Activated CD4-positive, alpha-beta memory T cell treated with anti-CD3 and anti-CD28 coated beads for 36 hours (primary cell): ENCODE measurements at places on chromosomes 7 and 10.

DNA sequence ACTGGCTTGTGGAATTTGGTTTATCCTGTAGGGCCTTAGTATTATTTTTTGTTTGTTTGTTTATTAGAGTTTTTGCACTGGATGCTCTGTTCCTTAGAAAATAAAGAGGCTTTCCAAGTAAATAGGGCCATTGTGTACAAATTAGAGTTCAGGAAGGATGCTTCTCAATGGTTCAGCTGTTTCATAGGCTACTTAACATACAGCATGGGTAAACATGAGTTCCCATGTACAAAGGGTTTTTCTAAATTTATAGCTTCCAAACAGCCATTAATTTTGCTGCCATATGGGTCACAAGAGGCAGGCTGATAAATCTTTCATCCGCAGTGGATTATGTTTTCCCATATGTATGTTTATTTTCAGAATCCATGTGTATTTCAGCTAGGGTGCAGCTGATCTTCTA is 121.6 kb upstream of the WDR11 start:
- no peak for DNase-seq

DNA sequence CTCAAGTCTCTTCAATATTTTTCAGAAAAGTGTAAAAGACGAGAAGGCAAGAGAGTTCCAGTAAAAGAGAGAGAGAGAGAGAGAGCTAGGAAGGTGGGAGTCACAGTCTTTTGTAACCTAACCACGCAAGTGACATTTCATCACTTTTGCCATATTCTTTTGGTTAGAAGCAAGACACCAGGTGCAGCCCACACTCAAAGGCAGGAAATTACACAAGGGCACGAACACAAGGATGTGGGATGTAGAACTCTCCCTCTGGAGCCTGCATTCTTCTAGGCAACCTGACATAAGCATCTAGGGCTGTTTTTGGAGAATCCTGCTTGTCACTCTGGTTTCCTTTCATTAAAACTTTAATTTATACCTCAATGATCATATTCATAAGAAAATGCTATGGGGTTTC is 1213.1 kb downstream of the DNAJB9 start:
- DNase-seq: no peak

DNA sequence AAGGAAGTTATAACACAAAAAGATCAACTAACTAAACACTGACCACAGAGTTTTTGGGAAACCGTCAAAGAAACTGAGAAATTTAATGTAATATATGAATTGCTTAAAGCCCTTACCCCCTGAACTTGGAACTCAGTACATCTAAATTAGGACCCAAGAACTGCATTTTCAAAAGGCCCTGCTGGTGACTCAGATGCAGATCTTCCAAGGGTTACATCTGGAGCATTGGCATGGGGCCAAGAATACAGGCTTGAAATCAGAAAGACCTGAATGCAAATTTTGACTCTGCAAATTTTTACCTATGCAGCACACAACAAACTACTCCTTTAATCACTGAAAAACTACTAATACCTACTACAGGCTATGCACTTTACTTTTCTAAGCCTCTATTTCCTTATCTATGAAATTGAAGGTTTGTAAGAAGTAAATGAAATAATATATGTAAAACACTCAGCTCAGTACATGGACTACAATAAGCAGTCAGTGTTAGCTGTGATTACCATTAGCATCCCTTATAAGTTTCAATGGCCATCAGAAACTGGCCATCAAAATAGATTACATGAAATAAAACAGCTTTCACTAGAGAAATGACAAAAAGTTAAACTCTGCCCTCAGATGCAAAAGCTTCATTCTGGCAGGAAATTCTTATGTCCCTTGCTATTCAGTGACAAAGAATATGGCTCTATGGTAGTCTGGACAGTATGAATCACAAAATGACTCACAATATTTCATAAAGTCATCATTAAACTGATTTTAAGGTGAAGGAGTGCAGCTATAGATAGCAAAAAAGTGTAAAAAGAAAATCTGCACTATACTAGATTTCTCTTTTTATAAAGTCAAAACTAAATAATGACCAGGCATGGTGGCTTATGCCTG is 43.6 kb downstream of the NSUN6 start:
- DNase-seq: no peak

GRCh38 chr10:112758961-112759360 is 191.1 kb upstream of the TCF7L2 start:
- no peak for DNase-seq

GRCh38 chr10:21993360-21994001 is 10.0 kb downstream of the DNAJC1 start:
- DNase-seq: no peak

DNA sequence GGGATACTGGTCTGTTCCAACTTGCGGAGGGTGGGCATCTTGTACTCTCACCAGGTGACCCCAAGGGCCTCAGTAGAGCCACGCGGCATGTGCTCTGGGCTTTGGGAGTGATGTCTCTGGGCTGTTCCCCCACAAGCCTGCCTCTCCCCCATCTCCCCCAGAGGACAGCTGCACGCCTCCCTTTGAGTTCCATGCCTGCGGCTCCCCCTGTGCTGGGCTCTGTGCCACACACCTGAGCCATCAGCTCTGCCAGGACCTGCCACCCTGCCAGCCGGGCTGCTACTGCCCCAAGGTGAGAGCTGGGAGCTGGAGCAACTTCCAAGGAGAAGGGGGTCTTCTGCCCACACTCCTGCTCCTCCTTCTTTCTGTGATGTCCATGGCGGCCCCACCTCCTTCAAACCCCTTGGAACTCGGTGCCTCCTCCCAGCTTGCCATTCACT is 15.0 kb upstream of the ZNF862 start:
- no peak for DNase-seq

- no peak for DNase-seq
Observed at GRCh38 chr10:48496831-48497779, 107.8 kb downstream of the ARHGAP22 start.

- DNase-seq: no peak
Observed at GRCh38 chr7:30694218-30694745, 12.0 kb upstream of the CRHR2 start.

DNA sequence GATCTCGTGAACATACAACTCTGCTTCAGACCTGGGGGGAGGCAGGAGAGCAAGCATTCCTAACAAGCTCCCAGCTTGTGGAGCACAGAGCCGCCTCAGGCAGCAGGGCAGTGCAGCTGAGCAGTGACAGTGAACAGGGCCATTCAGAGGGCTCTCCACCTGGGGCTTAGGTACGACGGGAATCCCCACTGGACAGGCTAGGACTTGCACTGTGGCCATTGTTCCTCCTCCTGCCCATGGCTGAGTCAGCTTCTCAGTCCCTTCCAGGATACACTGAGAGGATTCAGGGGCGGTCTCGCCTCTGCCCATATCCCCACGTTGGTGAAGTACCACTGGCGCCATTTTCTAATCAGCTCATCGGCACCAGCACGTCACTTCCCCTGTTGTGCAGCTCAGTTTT is 71.1 kb downstream of the FIGNL1 start:
- DNase-seq: no peak

GRCh38 chr7:64849250-64849923 is 53.7 kb upstream of the ZNF273 start:
- DNase-seq: no peak

GRCh38 chr7:83355143-83355542 is 192.5 kb upstream of the PCLO start:
- no peak for DNase-seq

DNA sequence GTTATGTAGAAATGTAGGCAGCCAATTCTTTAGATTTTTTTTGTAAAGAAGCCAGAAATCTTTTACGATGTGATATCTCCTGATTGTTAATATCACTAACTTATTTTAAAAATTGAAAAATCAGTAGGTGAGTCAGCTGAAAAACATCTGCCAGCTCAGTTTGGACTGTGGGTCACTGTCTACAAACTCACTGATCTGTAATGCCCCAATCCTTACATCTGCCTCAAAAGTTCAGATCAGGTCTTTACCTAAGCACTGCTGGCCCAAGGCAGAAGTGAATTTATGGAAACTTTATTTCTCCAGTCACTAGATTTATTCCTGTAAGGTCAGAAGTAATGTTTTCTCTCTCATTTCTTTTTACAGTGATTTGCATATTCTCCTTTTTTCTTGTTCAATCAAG is 31.0 kb upstream of the FAM13C start:
- no peak for DNase-seq

DNA sequence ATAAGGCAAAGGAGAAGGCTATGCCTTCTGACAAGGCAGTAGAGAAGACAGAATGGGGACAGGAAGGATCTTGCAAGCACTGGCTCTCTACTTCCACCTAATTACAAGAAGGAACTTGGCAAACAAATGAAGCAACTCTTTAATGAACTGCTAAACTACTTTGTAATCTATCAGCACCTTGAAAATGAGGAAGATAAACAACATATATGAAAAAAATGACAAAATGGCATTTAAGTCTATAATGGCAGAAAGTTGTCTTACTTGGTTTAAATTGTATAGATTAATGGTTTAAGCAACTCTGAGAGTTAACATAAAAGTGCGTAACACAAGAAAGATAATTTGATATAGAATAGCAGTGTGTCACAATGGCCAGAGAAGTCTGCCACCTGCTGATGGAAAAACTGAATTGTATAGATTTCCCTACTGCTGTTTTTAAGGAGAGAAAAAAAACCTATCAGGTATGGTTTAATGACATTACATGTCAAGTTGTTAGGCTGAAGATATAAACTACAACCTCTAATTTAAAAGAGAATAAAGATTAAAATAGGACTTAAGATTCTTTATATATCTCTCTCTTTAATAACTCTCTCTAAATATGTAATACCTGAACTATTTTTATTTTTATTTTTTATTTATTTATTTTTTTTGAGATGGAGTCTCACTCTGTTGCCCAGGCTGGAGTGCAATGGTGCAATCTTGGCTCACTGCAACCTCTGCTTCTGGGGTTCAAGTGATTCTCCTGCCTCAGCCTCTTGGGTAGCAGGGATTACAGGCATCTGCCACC is 11.8 kb downstream of the NT5C3A start:
- no peak for DNase-seq

- DNase-seq: no peak
Observed at GRCh38 chr7:154914308-154914995, 88.5 kb downstream of the PAXIP1 start.

DNA sequence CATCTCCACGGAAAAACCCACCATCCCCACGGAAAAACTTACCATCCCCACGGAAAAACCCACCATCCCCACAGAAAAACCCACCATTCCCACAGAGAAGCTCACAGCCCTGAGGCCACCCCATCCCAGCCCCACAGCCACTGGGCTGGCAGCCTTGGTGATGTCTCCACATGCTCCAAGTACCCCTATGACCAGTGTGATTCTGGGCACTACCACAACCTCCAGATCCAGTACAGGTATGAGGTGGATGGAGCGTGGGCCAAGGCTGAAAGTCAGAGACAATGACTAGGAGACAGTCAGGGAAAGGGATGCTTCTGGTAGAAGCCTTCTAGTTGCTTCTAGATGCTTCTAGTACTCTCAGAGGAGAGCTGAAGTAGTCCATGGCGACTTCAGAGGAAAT is 19.6 kb downstream of the ZAN start:
- DNase-seq: peak; percentile 15

DNA sequence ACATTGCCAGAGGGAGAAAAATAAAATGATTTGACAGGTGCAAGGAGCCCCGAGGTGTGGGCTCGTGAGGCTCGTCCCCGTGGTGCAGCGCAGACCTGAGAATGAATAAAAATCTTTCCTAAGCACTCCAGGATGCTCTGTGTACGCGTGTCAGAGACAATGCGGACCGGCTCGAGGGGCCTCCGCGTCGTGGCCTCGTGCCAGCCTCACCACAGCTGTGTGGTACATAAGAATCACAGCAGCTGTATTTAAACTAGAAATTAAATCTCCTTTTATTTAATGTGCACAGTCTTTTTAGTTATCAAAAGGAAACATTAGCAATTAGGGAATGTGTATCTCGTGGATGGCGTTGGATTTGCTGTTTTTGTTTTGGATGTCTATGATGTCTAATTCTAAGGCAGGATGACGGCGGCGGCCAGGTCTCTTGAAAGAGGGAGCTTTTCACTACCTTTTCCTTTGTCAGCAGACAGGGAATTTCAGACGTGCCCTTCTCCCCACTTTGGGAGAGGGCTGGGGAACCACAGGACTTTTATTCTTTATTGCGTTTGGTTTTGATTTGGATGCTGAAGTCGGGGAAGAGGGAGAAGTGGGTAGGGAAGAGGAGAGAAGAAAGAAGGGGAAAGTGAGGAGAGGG is 365.3 kb upstream of the SHH start:
- DNase-seq: no peak
